ENCODE measurements at places on chromosomes 6 and 20.

DNA sequence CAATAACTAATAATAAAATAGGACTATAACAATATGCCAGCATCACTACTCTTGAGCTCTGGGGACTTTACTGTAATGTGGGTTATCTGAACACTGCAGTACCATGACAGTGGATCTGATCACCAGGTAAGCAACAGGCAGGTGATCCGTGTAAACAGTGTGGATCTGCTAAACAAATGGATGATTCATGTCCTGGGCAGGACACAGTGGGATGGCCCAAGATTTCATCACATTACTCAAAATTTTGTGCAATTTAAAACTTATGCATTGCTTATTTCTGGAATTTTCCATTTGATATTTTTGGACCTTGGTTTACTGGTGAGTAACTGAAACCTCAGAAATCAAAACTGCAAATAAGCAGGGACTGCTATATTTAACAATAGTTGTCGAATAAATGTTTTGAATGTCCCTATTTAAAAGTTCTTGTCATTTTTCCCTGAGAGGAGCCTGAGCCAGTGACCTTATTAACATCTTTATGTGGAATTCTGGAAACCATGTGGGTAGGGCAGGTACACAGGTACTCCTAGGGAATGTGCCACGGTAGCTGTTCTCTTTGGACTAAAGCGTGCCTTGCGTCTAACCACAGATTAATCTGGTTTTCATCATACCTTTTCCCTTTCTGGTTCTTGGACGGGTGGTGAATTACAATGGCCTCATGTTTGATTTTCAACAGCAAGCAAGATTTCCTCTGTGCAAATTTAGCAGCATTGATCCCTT lies 214.5 kb upstream of the SASH1 start:
- DNase-seq = no peak

GRCh38 chr20:18926965-18927364 lies 113.4 kb downstream of the SCP2D1 start:
- DNase-seq = no peak

DNA sequence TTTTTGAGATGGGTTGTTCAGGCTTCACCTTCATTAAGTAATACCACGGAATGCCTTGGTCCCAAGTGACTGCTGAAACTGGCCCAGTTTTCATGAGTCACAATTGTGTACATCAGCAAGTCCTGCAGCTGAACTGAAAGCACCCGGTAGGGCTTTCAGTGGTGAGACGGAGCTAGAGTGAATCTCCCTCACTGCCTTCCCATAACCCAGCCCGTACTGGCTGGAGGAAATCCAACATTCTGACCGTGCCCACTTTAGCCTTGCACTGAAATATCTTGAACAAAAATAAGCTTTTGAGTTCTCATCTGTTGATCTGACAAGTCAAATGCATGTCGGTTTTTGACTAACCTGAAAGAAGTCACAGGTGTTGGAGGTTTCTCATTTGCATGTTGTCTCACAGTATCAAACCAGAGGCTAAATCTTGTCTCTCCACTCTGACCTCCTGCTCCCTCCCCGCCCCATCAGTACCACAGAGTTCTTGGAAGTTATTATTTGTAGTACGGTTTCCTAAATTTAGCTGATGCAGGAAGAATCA lies 35.9 kb downstream of the DUSP22 start:
- no peak for DNase-seq

DNA sequence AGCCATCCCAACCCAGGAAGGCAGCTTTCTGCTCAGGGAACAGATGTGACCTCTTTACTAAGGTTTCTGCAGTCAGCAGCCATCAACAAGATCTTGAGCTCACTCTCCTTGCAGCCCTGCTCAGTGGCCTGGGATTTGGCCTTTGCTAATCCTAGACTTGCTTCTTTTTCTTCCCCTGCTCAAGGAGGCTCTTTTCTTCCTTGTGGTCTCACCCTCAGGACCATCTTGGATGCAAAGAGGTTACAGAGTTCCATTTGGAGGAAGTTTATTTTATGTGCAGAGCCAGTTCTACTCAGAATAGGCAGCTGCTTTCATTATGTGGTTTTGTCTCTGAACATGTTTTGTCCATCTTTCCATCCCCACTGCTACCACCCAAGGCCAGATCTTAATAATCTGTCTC lies 49.3 kb downstream of the RALY start:
- DNase-seq = no peak

Measured in AML-193 (cell line).